ENCODE measurements at places on chromosomes 6 and 20.
A peak's percentile ranks its signal among the peaks of the same experiment; 100 is the strongest.

- no peak for DNase-seq
These were observed 13.8 kb downstream of the SIGLEC1 start for GRCh38 chr20:3698591-3699001.

- no peak for DNase-seq
These were observed 150.5 kb downstream of the SLC16A10 start for GRCh38 chr6:111237852-111238251.

GRCh38 chr6:127877231-127877630 is 23.6 kb downstream of the THEMIS start:
- no peak for DNase-seq

DNA sequence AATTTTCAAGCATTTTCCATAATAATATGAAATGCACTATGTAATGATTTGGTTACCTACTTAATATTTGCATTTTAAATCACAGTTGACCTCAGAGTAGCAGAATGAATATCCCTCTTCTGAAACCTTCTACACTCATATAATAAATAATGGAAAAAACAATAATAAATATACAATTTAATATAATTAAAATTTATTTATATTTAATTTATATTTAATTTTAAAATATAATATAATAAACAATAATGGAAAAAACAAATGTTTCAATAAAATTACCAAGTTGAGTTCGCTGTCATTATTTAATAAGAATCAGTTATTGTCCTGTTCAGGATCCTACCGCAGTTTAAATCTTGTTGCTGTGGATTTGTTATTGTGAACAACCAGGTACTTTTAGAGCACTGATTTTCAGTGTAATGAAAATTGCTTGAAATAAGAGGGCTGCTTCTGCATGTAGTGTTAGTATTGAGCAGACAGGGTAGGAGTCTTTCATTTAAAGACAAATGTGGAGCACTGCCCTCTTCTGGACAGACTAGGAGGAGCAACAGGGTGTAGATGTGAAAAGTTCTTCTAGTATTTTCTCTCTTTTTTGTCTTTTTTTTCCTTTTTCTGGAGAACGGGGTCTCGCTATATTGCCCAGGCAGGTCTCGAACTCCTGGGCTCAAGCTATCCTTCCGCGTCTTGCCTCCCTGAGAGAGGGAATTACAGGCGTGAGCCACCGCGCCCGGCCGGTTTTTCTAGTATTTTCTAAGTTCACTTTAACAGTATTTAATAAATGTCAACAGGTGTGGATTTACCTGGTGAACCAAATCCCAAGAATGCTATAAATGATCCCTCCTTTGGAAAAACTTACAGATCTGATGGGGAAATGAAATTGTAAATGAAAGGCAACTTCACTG is 13.6 kb downstream of the TRAPPC3L start:
- peak; percentile 26 for DNase-seq

GRCh38 chr6:134340179-134340975 is 22.5 kb upstream of the SGK1 start:
- DNase-seq = no peak

DNA sequence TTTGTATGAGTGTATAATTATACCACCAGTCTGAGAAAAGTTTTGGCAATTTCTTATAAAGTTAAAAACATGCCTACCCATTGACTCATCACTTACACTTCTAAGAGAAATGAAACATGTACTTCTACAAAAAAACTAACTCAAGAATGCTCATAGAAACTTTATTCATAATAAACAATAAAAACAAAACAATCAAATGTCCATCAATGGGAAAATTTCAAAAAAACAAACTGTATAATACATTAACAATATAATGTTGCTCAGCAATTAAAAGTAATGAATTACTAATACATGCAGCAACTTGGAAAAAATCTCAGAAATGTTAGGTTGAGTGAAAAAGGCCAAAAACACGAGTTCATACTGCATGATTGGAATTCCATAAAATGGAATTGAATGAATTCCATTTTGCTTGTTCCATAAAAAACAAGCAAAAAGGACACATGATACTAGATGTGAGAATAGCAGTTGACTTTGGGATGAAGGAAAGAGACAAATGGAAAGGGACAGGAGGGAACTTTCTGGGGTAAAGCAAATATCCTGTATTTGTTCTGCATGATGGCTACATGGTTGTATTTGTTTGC is 726.6 kb downstream of the RFPL4B start:
- no peak for DNase-seq

- DNase-seq = no peak
These were observed 291.4 kb downstream of the BTBD9 start for GRCh38 chr6:38348371-38348770.

GRCh38 chr6:131427434-131428058 is 145.5 kb upstream of the ARG1 start:
- DNase-seq = no peak
